ENCODE measurements at places on chromosomes 7 and 10.

DNA sequence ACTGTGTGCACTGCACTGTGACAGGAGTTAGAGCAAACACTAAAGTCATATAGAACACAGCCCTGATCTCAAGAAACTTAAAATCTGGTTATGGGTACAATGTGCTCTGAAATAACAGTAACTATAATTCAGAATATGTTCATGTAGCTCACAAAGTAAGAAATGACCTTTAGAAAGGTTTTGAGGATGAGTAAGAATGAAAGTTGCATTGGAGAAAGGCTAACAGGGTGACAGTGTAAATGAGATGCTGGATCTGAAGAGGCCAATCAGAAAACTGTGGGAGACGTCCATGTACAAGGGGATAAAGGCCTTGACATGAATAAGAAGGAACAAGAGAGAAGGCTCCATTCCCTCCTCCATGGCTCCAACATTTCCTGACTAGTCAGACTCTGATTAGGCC is 124.7 kb downstream of the GRM3 start:
- no peak for DNase-seq

GRCh38 chr7:8384901-8385300 is 48.5 kb upstream of the NXPH1 start:
- no peak for DNase-seq

DNA sequence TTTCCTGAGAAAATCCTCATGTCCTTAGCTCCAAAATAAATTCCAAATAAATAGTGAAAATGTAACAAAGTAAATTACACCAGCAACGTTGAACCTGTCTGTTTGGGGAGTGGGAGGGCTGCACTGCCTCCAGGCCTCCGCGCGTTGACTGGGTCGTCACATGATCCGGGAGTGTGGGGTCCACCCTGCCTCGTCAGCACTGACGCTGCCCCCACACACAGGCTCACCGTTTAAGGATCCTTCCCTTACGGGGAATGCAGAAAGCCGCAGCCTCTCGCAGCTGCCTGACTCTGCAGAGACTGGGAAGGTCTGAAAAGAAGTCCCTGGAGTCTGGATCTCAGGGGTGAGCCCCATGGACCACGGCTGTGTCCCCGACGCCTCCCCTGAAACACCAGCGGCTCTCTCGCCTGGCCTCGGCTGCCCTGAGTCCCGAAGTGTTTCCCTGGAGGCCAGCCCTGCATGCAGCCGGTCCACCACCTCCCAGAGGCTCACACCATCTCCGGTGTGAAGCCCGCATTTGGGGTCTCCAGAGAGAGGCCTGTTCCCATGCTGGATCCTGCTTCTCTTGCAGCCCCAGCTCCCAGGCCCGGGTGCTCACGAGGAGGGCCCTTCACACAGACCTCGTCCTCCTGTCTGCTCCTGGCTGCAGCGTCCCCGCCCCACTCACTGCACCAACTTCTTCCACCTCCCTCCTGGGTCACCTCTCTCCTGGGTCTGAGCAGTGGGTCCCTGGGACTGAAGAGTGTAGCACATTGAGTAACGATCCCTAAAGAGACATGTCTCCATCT is 49.5 kb upstream of the ADGRA1 start:
- no peak for DNase-seq

DNA sequence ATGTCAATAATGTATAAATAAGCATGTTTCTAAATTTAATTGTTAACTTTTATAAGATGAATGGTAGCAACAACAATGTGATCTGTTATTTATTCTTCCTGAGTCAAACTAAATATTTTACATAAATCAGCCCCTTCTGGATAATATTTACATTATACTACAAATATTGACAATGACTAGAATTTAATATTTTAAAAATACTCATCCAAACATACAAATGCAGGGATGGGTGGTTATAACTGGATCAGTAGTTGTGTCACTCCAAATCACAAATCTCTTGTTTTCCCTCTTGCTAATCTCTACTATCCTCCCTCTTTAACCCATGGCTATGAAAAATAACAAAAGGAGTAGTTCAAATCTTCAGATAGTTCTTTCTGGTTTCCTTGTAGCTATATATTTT is 407.0 kb downstream of the HTR7 start:
- no peak for DNase-seq

DNA sequence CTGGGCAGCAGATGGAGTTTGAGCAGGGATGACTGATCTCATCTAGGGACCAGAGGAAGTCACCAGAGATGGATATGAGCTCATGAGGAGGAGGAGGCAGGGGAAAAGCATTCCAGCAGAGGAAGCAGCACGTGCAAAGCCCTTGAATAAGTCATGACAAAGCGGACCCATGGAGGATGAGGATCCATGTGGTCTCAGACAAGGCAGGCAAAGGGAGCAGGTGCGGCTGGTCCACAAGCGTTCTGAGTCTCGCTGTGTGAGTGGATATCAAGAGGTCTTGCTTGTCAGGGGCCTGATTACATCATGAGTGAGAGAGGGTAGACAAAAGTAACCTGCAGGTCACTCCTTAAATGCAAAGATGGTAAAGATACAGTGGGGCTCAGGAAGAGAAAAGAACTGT is 307.6 kb downstream of the GRID1 start:
- no peak for DNase-seq

- no peak for DNase-seq
Observed at GRCh38 chr10:1802413-1802812, 65.1 kb upstream of the ADARB2 start.

- DNase-seq: no peak
Observed at GRCh38 chr10:33419311-33419710, 84.8 kb upstream of the NRP1 start.

GRCh38 chr7:100875356-100875751 is 451 bp downstream of the SRRT start:
- peak; percentile 46 for DNase-seq

DNA sequence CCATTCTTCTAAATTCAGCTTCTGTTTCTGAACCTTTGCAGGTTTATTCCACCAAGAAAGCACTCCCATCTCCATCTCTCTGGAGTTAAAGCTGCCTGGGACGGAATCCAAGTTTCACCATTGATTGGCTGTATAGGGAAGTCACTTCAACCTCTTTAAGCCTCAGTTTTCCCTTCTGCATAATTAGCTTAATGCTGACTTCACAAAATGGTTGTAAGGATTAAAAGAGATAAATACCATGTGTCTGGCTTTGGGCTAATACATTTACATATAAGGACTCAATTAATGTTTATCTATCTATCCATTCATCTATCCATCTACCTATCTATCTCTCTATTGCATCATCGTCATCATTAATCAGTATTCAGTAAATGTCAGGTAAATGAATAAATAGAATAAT is 629.6 kb upstream of the MGMT start:
- no peak for DNase-seq

DNA sequence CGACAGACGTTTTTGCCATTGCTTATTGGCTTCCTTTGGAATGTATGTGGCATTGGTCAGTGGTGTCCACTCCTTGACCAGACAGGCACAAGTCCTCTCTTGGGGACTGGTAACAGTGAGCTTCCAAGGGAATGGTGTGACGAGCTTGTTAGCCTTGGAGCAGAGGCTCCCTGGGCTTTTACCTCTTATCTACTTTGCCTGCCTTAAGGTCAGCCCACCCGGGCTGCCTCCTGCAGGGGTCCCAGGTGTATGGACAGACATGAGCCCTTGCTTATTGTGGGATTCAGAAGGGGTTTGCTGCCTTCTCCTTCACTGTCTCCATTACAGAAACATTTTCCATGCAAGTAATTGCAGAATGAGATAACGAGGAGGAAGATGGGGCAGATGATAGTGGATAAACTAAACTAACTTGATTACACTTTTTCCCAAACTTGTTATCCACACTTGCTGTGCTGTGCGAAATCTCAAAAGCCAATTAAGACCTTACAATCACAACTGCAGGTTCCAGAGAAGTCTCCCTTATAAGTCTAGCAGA is 29.7 kb downstream of the PLPP4 start:
- no peak for DNase-seq

GRCh38 chr7:95028683-95029082 is 121.3 kb downstream of the PPP1R9A start:
- DNase-seq: no peak

GRCh38 chr10:4652111-4653010 is 173.6 kb upstream of the AKR1E2 start:
- no peak for DNase-seq

GRCh38 chr7:47944536-47945260 is 3.6 kb downstream of the PKD1L1 start:
- no peak for DNase-seq

DNA sequence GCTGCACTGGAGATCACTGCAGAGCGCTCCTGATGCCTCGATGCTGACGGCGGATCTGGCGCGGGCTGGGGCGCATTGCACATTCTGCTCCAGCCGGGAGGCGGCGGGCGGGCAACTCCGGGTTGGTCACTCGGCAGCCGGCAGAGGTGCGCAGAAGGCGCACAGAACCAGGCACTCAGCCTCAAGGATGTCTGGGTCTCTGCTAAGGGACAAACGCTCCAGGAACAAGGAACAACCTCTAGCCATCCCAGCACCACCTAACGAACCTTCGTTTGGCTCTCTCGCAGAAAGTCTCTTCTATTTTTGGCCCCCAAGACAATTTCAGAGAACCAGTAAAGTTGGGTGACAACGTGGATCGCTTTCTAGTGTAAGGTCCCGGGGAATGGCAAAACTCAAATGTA is 254.6 kb downstream of the OTUD1 start:
- no peak for DNase-seq

DNA sequence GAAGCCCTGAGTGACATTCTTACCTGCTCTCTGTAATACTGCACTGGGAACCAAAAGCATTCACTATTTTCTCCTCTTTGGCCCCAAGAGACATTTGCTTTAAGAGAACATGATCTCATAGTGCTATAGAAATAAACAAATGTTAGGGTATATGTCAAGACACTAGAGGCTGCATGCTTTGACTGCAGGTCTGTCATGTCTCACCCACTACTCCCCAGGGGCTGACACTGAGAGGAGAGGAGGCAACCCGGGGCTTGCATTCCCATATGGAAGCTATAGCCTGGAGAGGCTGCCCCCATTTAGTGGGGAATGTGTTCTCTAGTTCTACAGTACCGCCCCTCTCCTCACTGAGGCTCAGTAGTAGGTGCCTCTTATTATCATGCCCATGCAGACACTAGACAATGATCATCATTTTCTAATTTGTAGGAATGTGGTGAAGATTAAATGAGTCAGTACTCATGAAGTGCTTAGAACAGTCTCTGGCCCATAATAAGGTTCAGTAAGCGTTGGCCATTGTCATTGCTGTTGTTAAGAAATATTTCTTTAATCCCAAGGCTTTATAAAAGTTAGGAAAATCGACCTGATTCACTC is 4.9 kb upstream of the SLF2 start:
- peak; percentile 48 for DNase-seq

DNA sequence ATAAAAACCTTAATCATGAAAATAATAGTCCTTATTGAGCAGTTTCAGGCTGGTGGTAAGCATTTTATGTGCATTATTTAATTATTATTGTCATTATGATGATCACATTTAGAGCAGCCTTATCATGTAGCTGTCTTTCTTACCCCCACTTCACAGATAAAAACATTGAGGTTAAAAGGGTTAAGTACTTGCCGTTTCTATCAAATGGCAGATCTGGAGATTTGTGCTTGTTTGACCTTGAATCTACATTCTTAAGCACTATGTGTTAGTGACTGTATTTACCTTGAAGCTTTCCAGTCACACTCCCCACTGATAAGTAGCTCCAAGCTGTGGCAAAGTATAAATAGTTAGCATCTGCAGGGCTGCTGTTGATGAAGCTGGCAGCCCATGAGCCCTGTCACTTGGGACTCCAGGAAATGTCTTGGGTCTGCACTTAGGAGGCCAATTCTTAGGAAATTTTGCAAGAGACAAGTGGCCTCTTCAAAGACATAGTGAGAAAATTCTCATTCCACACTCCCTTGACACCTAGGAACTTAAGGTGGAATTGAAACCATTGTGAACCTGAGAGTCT is 116.8 kb upstream of the AGR3 start:
- DNase-seq: no peak

DNA sequence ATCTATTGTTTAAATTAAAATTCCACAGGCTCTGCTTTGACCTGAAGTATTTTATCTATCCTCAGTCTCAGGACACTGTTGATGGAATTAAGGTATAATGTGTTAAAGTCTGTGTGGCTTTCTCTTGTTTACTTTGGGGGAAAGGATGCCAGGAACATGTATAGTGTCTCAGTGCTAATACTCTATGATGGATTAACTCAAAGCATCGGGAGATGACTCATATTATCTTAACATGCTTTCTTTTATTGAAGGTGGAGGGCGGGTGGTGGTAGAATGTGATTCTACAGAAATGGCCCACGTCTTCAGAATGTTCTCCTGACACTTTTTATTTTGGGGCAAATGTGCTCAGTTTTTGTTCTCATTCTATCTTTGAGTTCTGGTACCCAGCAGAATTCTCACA is 189.0 kb downstream of the ANKRD30A start:
- DNase-seq: no peak

DNA sequence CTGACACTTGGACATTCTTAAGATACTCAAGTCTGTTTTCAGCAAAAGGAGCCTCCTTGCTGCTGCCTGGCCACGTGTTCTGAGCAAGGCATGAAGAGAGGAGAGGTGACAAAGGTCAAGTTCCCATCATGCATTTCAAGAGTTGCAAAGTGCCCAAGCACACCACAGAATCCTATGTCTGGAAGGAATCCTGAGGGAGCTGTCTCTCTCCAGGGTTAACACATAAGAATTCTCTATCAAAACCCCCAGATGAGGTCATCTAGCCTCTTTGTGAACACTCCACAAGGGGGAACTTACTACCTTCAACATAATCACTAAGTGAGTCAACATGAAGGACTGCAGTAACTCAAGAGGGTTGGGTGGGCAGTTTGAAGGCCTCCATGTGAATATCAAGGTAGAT is 155.5 kb downstream of the RNF216 start:
- no peak for DNase-seq

DNA sequence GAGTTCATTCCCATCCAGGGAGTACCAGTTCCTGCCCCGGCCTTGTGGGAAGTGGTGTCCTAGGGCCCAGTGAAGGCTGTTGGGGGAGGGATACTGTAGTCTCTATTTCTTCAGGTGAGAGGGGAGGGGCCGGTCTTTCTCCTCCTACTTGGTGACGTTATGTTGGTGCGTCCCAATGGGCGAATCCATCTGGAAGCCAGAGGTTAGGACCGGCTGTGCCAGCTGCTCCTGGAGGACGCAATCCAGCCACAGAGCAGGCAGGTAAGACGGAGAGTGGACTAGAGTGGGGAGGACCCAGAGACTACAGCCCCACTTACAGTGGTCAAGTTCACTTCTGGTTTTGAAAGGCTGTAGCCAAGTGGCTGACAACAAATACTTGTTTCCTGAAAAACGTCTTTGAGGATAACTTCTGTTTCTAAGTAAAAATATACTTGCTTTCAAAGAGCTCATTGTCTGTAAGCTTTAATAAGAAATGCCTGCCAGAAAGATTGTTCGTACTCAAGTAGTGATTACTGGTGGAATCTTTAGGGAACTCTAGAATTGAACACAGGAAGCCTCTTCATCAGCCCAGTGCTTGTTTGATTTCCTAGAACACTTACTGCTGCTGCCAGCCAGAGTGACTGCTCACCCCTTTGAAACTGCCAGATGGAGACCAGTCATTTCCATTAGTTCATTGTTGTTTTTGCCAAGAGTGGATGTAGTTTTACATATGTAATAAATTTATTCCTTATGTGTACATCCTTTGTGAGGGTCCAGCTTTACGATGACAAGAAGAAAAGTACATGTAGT is 25.4 kb downstream of the RBM33 start:
- no peak for DNase-seq
